ENCODE measurements at places on chromosomes 1 and 21.

DNA sequence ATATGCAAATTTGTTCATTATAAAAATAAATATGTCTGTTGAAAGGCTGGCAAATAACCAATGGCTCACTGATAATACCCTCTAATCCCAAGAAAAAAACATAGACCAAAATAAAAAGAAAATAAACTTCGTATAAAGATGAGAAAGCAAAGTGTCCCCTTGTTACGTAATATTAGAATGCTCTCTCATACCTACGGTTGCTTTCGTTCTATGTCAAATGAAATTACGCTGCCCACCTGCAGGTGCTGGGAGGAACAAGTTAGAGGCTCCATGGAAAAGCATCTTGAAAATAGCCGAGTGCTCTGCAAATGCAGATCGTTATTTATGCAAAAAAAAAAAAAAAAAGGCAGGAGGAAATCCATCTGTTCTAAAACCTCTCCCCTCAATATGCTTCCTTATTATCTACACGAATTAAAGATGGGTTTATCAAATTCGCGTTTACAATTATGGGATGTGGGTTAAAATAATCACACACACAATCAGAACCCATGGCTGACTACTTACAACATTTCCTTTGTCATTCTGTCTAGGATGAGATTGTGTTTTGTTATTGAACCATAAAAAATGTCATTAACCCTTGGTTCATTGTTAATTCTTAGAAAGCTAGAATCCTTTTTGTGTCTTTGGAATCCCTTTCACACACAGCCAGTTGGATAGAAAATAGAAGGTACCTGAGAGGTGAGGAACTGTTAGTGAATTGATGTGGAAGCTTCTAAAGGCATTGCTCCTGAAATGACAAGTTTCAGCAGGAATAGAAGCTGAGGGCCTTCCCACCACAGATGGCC, 268.6 kb downstream of the SETD4 start:
- no peak for DNase-seq

- no peak for DNase-seq
Observed at GRCh38 chr1:14551386-14551785, 47.1 kb upstream of the KAZN start.

GRCh38 chr1:56399326-56399725, 180.0 kb downstream of the PLPP3 start:
- no peak for DNase-seq

- no peak for DNase-seq
Observed at GRCh38 chr1:169110689-169111447, 4.4 kb downstream of the ATP1B1 start.

GRCh38 chr1:228021355-228022030, 14.7 kb downstream of the WNT3A start:
- DNase-seq, result no peak

DNA sequence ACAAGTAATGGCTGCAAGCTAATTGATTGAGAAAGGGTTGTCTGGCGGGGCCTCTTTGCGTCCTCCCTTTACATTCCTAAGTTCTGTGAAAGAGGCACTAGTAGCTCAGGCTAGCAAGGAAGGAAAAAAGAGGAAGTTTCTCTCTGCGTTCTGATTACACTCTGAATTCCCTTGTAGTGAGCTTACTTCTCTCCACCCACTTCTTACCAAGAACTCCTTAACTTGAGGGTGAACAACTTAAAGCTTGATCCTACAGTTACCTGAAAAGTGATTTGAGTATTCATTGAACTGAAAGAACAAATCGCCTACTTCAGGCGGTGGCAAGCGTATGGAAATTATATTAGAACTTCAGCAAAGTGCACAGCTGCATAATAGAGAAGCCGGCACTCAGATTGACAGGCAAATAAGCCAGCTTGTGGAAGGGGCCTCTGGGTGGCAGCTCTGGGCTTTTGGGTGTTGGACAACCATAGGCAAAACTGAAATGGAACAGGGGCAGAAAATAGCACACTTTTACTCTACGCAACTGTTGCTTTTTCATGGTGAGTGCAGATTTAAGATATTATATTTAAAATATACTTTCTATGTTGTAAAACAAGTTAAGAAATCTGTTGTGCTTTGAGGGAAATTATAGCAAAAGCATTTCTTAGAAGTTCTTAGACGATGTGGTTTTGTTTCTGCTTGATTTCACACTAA, 464.5 kb downstream of the USP25 start:
- DNase-seq, result peak; percentile 83

Data from epithelial cell of esophagus (primary cell).